WERI-Rb-1 (cell line): ENCODE measurements at places on chromosomes 12 and 14.

DNA sequence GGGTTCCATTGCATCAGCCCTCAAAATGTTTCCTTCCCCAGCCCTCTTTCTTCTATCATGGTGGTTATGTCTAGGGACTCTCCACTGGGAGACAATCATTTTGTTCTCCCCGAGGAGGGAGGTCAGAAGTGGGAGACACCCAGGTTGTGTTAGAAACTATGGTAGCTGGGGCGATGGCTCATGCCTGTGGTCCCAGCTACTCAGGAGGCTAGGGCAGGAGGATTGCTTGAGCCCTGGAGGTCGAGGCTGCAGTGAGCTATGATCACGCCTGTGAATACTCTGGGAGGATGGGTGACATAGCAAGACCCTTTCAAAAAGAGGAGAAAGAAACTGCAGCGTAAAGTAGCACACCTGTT, 13.0 kb upstream of the LRRC23 start:
- no peak for DNase-seq

- DNase-seq = no peak
Measured at GRCh38 chr12:111791507-111791906, 24.8 kb downstream of the ALDH2 start.

- peak; percentile 39 for DNase-seq
Measured at GRCh38 chr12:42589465-42590329, at the start of gene PRICKLE1. PRICKLE1 (minus strand) TSS chr12:42589746; CDS start chr12:42472516, 117,230 bp downstream.

DNA sequence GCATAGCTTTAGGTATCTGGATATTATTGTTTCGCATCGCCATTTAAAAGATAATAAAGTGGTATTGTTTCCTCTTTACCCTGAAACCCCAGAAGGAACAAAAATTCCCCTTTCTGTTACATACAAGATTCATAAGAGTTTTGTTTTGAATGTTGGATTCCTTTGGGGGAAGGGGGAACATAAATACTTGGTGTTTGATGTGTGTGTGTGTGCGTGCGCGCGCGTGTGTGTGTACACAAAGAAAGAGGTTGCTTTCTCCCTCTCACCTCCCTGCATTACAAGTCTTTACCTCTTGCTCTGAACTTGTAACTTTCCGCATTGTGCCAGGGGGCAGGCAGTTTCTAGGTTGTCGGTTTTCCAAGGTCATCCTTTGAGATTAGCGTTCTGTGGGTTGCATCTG, 76.4 kb downstream of the GPATCH2L start:
- DNase-seq = no peak

GRCh38 chr12:40262657-40263056, 37.9 kb downstream of the LRRK2 start:
- no peak for DNase-seq

GRCh38 chr14:71753976-71754375, 178.3 kb upstream of the RGS6 start:
- DNase-seq = no peak

- no peak for DNase-seq
Measured at GRCh38 chr14:51327376-51327775, 87.3 kb downstream of the TMX1 start.

GRCh38 chr14:69207435-69208041, 16.2 kb downstream of the EXD2 start:
- no peak for DNase-seq

DNA sequence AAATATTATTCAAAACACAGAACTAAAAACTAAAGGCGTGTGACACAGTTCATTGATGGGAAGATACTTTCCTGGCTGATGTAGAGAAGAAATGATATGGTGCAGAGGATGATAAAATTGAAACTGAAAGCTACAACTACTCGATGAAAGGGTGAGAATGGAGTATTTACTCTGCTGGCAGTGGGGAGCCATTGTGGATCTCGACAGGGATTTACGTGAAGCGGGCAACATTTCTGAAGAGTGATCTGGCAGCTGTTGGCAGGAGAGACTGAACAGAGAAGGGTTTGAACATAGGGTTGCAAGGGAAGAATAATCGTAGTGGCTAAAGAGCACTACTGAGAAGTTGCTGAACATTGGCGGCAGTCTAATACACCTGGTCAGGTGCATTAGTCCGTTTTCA, 464.9 kb downstream of the PDZRN4 start:
- DNase-seq = no peak

GRCh38 chr14:84420221-84420620, 1109.7 kb upstream of the FLRT2 start:
- no peak for DNase-seq

- peak; percentile 13 for DNase-seq
Measured at GRCh38 chr14:79229383-79229909, 981.9 kb downstream of the DIO2 start.

DNA sequence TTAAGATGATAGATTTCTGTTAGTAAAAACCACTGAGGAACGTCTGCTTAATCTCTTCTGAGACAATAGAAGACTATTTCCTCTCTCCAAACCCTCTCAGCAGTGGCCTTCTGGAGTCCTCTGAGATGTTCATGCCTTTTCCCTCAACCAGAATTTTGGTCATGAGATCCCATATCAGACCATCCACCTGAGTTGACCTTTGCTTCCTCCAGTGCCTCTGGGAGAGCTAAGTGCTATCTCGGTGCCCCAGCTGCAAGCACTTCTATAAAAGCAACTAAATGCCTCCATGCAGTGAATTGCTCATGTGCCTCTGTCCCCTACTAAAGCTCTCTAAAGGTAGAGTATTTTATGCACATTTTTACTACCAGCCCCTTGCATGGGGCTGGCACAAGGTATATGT, 172.8 kb upstream of the BCL2L14 start:
- no peak for DNase-seq

DNA sequence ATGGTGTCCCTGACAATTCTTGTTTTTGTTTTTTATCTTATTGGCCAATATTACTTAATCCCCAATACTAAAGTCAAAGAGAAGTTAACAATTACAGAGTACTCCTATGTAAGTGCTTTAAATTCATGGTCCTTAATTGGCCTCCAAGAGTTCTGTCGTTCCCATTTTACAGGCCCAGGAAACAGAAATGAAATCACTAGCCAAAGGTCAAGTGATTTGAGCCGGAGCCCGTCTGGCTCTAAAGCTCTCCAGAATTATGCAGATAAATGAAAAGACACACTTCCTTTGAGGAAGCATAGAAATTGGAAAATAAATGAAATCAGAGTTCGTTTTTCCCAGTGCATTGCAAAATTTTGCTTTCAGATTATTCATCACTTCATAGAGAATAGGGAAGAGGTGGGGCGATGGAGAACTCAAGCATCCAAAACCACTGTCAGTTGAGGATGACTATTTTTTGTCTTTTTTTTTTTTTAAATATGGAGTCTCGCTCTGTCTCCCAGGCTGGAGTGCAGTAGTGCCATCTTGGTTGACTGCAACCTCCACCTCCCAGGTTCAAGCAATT, 78.5 kb downstream of the MAP1LC3B2 start:
- no peak for DNase-seq

- no peak for DNase-seq
Measured at GRCh38 chr14:95911456-95911855, 34.8 kb downstream of the TUNAR start.

- no peak for DNase-seq
Measured at GRCh38 chr12:53710091-53710490, 17.2 kb downstream of the CALCOCO1 start.

- DNase-seq = peak; percentile 65
Measured at GRCh38 chr12:2959505-2960389, 550 bp downstream of the TEAD4 start.

DNA sequence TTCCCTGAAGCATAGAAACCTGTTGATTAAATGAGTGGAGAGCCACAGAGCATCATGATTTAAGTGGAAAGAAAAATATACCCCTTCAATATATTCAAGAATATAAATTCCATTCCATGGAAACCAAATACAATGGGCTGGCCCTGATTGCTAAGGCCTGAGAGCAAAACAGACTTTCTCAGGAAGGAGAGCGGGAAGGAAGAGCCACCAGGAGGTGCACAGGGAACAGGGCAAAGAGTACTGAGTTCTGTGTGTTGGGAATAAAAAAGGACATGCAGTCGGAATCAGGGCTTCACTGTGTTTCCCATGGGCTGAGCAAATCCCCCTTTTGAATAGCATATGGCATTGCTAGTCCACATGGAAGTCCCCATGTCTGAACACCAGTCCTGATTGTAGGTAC, 69.7 kb upstream of the PLEKHG3 start:
- DNase-seq = no peak

- DNase-seq = no peak
Measured at GRCh38 chr12:76633415-76633814, 73.8 kb upstream of the OSBPL8 start.

DNA sequence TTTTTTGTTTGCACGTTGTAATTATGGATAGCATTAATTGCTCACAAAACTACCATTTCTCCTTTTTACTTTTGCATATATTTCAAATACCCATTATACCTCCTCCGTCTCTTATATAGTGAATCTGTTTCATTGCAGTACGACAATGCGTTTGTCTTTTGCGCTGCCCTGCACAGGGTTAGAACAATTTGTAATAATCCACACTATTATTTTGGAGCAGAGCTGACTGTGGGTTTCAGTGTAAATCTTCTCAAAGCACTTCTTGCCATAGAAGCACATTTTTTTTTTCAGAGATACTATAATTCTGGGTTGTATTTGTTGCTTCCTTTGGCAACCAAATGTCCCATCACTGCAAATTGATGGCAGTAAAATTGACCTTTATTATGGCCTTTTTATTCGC, 451.8 kb upstream of the STXBP6 start:
- no peak for DNase-seq

DNA sequence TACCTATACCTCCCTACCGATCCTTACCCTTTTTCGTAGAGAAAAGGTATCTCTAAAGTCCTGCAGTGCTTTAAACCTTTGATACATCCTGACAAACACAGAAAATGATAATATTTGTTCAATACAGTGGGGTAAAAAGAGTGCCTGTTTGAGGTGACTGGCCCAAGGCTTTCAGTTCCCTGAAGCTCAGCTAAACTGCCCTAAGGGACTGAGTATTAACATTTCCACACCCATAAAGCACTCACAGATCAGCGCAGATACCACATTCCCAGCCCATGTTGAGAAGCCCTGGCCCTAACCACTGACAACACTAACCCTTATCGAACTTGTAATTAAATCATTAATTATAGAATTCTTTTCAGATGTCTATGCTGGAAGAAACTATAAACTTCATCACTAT, 108.7 kb downstream of the DIP2B start:
- no peak for DNase-seq

- DNase-seq = no peak
Measured at GRCh38 chr12:2336409-2336829, 283.6 kb downstream of the CACNA1C start.

DNA sequence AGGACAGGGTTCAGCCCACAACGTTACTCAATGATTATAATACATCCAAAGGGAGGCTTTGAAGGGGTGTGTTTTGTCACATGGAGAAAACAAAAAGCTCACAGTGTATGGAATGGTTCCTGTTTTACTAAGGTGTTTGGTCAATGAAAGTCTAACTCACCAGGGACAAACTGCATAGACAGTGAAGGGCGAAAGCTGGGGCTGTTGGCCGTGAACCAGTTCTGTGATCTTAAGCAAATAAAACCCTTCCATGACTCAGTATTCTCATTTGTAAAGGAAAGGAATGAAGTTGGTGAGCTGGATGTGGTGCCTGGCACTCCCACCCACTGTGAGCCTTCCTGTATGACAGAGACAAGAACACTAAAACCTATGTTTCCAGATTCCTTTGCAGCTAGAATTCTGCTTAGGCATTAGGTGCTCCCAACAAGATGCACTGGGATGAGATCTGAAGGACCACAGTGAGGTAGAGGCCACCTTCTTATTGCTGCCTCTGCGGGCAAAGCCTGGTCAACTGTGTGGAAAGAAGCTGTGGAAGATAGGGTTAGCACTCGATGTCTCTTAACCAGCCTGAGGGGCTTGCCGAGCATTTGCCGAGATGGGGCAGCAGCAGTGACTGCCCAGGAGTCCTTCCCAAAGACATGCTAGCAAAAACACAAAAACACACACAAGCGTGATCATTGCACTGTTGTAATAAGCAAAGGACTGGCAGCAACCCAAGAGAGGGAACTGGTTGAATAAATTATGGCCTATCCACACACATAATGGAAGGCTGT, 48.5 kb downstream of the VCPKMT start:
- no peak for DNase-seq

DNA sequence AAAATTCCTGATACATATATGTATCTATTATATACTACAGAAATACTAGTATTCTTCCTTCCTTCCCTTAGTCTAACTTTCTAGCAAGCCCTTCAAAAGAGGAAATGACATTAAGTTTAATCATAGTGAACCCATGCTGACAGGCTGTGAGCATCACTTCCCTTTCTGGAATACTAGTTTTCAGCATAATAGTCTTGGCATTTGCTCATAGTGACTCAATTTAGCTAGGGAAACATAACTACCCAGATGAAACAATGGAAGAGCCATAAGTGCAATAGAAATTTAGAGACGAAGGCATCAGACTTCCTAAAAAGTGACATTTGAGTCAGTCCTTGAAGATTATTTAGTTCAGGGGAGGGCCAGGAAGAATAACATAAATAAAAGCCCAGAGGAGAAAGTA, 184.5 kb upstream of the CRY1 start:
- no peak for DNase-seq

DNA sequence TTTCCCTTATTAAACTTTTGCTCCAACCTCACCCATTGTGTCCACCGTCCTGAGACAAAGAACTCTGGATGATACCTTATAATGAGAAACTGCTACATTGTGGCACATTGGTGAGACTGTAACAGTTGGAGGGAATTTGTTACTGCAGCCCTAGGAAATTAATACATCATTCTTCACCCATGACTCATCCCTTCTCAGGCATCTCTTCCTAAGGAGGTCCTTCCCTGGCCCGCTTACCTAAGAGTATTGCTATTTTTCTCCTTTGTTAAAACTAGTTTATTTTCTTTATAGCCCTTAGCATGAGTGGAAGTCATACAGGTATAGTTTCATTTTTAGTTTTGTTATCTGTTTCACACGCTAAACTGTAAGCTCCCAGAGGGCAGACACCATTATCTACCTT, 87.1 kb downstream of the TMEM260 start:
- no peak for DNase-seq

DNA sequence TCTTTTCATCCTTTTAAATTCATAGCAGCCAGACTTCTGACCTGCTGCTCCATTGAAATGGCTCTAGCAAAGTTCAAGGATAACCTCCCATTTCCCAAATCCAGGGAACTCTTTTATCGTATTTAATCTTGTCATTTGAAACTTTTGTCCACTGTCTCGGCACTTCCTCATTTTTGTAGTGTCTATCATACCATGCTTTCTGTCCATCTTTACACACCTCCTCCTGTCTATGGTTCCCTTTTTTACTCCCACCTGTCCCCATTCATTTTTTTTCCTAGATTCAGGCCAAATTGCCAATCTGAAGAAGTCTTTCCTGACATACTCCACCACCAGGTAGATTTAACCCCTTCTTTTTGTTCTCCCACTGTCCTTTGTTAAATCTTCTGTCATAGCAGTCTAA, 31.0 kb downstream of the NFYB start:
- DNase-seq = no peak

DNA sequence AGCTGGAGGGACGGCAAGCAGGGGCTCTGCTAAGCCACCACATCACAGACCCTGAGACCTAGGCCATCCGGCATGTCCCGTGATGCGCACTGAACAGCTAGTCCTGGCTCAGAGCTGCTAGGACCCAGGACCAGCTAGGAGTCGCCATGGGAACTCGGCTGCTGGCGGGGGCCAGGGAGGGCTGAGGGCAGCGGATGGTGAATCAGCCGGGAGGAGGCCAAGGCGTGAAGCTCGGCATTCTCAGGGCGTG, 5.1 kb downstream of the AHNAK2 start:
- DNase-seq = no peak
